ENCODE measurements at places on chromosomes 5 and 9. TPM values are rescaled to one million over a fixed set of nuclear protein-coding genes. Genes with fewer than 3 reads are reported as not detected.

GRCh38 chr9:132235894-132236661 is 74.2 kb downstream of the NTNG2 start:
- H3K4me3 ChIP-seq, result no peak overlapping the region
- no peaks in the 10 kb centered on the region for H3K36me3 ChIP-seq
- no peak overlapping the region for H3K27ac ChIP-seq
- H3K27me3 ChIP-seq, result peaks cover 20% of the 10 kb centered on the region

- no peaks in the 10 kb centered on the region for H3K27me3 ChIP-seq
- H3K4me3 ChIP-seq, result no peak overlapping the region
Observed at GRCh38 chr5:60219921-60220320, 326.4 kb upstream of the PDE4D start.

GRCh38 chr5:174411479-174411819 is 312.9 kb upstream of the MSX2 start:
- H3K36me3 ChIP-seq, result no peaks in the 10 kb centered on the region
- H3K27ac ChIP-seq, result no peak overlapping the region
- no peak for DNase-seq
- no peaks in the 10 kb centered on the region for H3K4me1 ChIP-seq
- no peaks in the 10 kb centered on the region for H3K27me3 ChIP-seq

DNA sequence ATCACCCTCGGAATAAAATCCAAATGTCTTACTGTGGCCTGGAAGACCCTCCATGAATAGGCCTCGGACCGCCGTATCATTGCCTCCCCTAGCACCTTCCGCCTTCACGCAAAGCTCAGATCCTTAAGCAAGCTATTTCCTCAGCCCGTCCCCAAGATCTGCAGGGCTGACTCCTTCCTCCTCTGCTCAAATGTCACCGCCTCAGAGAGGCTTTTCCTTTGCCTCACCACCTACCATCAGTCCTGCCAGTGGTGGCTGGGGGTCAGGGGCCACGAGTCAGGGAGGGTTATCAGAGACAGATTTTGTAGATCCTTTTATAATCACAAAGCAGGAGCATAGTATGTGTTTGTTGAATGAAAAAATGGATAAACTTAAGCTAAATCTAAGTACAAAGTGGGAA is 74.4 kb upstream of the KIF2A start:
- no peak overlapping the region for H3K27ac ChIP-seq
- no peaks in the 10 kb centered on the region for H3K4me1 ChIP-seq
- no peak overlapping the region for H3K4me3 ChIP-seq
- no peaks in the 10 kb centered on the region for H3K27me3 ChIP-seq
- DNase-seq, result no peak

DNA sequence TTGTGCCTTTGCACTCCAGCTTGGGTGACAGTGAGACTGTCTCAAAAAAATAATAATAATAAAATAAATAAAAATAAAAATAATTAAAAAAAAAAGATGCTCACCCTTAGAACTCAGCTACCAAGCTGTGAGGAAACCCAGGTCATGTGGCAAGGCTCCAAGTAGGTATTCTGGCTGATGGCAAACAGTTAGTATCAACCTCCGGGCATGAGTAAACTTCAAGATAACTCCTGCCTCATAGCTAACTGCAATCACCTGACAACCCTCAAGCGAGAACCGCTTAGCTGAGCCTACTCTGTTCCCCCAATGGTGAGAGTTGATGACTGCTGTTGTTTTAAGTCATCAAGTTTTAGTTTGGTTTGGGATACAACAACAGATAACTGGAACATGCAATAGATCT is 6.1 kb upstream of the SLC44A1 start:
- H3K27ac ChIP-seq, result no peak overlapping the region
- DNase-seq, result no peak
- peaks cover 4% of the 10 kb centered on the region for H3K4me1 ChIP-seq
- no peaks in the 10 kb centered on the region for H3K36me3 ChIP-seq
- H3K4me3 ChIP-seq, result no peak overlapping the region

DNA sequence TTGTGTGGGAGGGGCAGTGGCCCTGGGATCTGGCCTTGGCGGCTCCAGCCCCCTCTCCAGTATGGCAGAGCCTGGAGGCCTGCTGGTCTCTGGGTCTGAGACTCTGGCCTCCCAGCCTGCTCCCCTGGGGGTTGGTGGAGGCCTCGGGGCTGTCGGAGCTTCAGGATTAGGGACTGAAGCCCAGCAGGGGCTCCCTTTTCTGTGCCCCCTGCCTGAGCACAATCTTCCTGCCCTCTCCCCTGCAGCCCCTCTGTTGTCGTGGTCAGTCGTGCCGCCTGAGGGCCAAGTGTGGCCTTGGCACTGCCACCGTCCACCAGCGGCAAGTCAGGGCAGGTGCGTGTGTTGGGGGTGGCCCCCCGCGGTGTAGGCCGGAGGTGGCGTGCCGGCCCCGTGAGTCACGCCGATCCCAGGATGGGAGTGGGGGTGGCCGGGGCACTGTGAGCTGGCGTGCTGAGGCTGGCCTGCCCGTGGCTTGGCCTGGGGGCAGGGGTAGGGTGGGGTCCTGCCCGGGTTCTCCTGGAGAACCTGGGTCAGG is 53.6 kb downstream of the RXRA start:
- peak overlapping the region; percentile 98 for H3K27ac ChIP-seq
- no peak for DNase-seq
- no peak overlapping the region for H3K4me3 ChIP-seq
- no peaks in the 10 kb centered on the region for H3K27me3 ChIP-seq
- H3K36me3 ChIP-seq, result no peaks in the 10 kb centered on the region
- H3K4me1 ChIP-seq, result peaks cover 100% of the 10 kb centered on the region

DNA sequence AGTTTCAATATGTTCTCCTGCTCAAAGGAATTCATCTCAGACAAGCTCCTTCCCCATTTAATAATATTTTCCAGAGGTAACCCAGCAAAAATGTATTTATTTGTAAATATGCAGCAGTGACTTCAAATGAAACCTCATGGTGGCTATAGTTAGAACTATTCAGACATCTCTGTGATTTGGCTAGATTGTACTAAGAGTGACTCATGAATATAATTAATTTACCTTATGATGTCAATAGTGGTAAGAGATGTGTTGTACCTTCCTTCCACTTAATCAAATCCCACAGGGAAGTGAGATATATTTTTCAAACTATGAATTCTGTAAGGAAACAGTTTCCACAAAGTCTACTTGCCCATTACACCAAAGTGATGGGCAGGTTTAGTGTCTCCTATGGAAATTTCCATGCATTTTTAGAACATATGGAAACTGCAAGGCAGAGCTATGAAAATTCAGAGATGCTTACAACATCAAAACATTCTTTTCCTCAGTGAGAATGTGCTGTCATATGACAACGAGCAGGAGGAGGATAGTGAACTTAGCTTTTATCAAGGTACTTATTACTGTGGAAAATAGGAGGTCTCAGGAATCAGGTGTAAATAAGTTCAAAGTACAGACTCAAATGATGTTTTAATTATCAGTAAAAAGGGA is 34.0 kb upstream of the SPDL1 start:
- no peak for DNase-seq
- no peak overlapping the region for H3K4me3 ChIP-seq
- H3K4me1 ChIP-seq, result no peaks in the 10 kb centered on the region
- H3K27me3 ChIP-seq, result peaks cover 17% of the 10 kb centered on the region

DNA sequence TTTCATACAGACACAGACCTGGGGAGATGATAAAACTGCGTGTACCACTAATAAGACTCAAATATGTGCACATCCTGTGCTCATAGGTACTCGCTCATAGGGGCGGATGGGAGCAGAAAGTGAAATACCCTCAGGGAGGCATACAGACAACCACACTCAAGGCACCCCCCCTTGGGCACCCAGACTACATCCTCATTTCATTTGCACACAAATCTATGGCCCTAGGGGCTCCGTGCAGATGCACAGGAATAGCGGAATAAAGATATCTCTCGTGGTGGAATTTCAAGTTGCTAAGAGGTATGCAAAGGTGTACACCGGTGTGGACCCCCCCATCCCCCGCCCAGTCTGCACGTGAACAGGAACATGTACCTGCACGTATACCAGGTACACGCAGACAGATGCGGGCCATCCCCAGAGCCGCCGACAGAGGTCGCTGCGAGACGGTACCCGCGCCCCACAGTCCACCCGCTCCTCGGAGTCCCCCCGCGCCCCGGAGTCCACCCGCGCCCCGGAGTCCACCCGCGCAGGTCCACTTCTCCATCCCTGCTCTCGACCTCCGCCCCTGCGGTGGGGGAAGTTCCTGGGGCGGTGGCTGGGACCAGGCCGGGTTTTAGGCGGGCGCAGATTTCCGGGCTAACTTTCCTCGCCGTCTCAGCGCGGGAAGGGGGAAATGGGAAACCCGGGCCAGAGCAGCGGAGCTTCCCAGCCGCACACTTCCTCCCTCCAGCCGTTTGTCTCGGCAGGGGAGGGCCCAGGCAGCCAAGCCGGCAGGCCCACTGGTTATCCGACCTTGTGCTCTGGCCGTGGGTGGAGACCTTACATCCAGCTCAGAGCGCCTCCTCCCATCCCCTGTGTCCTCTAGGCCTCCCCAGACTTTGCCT is 1.0 kb upstream of the IL12B start:
- peaks cover 10% of the 10 kb centered on the region for H3K4me1 ChIP-seq
- DNase-seq, result peak; percentile 73
- H3K27ac ChIP-seq, result peak overlapping the region; percentile 2
- H3K4me3 ChIP-seq, result peak overlapping the region; percentile 53

- H3K36me3 ChIP-seq, result no peaks in the 10 kb centered on the region
- H3K27ac ChIP-seq, result no peak overlapping the region
- peak; percentile 20 for DNase-seq
Observed at GRCh38 chr5:34563931-34564709, 92.0 kb upstream of the RAI14 start.

DNA sequence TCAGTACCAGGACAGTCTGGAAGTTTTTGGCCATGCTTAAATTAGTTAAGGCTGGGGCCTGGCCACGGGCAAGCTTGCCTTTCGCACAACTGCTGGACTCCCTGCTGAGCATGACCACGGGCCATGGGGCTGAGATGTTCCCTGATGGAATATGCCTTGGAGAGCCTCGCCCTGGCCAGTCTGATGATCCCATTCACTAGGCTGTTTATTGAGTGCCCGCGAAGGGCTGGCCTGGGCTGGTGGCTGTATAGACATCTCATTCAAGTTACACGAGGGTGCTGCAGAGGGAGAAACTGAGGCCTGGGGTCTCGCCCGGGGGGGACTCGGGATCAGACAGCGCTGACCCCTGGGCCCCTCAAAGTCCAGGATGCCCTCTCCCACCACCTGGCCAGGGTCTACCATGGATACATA is 7.8 kb upstream of the RXRA start:
- H3K4me3 ChIP-seq, result no peak overlapping the region
- no peaks in the 10 kb centered on the region for H3K36me3 ChIP-seq
- H3K27me3 ChIP-seq, result no peaks in the 10 kb centered on the region
- H3K27ac ChIP-seq, result no peak overlapping the region
- H3K4me1 ChIP-seq, result peaks cover 16% of the 10 kb centered on the region

- no peak overlapping the region for H3K27ac ChIP-seq
- DNase-seq, result no peak
- no peaks in the 10 kb centered on the region for H3K27me3 ChIP-seq
Observed at GRCh38 chr5:171542525-171543140, 123.2 kb downstream of the FGF18 start.

The SLC46A2 gene
- not detected for total RNA-seq

The PCDHGB6 gene
- total RNA-seq, result 5.4 TPM

The AGXT2 gene
- not detected for total RNA-seq

The LCN1 gene
- total RNA-seq, result not detected

The SPINK7 gene
- not detected for total RNA-seq

The BSPRY gene
- 1.3 TPM for total RNA-seq
